ENCODE measurements at places on chromosomes 4 and X.

GRCh38 chr4:174318829-174319764 is 35.4 kb downstream of the CEP44 start:
- DNase-seq, result no peak

DNA sequence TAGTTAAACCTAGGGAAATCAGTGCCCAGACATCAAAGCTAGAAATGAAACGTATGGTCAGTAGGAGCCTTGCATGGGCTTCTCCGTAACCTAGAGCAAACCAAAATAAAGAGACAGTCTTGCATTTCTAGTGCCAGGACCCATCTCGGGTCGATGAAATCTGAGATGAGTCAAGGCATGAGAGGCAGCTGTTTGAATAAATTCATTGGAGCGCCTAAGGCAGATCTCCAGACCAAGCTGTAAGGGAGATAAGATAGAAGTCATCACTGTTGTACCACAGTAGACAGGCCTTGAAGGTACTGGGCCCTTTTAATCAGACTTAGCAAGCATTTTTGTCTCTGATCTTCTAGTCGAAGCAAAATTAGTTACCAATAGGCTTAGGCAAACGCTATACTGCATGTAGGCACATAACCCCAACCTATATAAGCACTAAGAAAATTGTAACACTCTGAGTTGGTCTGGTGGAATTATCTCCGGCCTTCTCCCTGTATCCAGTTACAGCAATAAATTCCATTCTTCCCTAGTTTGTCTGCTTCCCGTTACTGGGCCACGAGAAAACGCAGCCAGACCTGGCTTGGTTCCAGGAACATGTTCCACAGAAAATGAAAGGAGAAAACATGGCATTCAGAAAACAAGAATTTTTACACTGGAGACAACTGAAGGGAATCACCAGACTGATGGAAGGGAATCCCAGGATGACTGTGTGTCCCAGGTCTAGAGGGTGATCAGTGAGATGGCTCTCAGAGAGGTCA is 21.1 kb upstream of the PAPSS1 start:
- DNase-seq, result no peak

- DNase-seq, result no peak
Observed at GRCh38 chr4:40216622-40217366, 20.0 kb downstream of the RHOH start.

DNA sequence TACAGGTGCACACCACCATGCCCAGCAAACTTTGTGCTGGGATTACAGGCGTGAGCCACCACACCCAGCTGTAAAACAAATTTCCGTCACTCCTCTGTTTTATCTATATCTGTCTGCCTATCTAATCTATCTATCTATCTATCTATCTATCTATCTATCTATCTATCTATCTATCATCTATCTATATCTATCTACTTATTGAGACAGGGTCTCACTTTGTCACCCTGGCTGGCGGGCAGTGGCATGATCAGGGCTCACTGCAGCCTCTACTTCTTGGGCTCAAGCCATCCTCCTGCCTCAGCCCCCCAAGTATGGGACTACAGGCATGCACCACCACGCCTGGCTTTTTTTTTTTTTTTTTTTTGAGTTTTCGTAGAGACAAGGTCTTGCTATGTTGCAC is 20.6 kb downstream of the AKAP14 start:
- no peak for DNase-seq

DNA sequence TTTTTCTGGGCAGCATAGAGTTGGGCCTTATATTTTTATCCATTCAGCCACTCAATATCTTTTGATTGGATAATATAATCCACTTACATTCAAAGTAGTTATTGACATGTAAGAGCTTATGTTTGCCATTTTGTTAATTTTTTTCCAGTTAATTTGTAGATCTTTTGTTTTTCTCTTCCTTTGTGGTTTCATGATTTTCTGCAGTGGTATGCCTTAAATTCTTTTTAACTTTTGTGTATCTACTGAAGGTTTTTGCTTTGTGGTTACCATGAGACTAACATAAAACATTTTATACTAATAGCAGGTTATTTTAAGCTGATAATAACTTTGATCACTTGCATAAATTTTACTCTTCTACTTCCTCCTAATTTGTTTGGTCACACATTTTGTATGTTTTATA is 140.8 kb upstream of the GATB start:
- no peak for DNase-seq

- no peak for DNase-seq
Observed at GRCh38 chr4:183989461-183989860, 84.4 kb downstream of the STOX2 start.

- no peak for DNase-seq
Observed at GRCh38 chr4:81503586-81503985, 31.9 kb upstream of the RASGEF1B start.

- DNase-seq, result no peak
Observed at GRCh38 chrX:48794911-48795515, 6.9 kb upstream of the HDAC6 start.

DNA sequence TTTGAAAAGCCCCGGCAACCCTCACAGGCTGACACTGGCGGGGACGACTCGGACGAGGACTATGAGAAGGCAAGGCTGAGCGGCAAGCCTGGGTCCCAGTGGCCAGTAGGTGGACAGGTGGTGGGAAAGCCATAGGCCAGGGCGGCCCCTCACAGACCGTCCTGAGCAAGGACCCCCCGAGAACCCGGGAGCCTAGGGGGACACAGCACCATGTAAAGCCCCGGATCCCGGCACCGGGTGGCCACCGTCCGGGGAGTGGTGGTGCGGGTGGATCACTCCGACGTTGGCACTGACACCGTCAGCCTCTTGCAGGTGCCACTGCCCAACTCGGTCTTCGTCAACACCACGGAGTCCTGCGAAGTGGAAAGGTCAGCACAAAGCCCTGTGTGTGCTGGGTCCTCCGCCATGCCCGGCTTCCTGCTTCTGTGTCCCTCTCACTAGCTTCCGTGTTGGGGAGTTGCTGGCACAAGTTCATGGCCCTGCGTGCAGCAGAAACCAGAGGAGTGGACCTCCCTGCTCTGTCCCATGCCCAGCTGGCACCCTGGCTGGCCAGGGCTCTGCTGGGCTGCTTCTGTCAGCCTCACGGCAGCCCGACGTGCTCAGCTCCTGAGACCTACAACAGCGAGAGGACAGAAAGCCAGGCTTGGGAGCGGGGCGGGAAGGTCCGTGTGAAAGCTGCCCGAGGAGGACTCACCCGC is 11.9 kb upstream of the ADD1 start:
- no peak for DNase-seq

DNA sequence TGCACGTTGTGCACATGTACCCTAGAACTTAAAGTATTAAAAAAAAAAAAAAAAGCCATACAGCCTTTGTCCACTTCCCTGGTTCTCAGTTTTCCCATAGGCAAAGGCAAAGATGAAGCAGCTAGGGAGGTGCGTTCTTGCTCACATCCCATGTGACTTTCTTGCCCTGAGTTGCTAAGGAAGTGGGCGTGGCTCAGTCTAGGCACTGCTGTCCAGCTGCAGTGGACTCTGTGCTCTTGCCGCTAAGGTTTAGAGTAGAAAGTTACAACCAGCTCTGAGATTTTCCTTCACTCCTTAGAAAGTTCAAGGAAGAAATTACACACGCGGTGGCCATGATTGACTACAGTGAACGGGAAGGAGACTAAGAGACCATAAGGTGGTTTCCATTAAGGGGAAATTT is 144.7 kb downstream of the NAA11 start:
- DNase-seq, result no peak

DNA sequence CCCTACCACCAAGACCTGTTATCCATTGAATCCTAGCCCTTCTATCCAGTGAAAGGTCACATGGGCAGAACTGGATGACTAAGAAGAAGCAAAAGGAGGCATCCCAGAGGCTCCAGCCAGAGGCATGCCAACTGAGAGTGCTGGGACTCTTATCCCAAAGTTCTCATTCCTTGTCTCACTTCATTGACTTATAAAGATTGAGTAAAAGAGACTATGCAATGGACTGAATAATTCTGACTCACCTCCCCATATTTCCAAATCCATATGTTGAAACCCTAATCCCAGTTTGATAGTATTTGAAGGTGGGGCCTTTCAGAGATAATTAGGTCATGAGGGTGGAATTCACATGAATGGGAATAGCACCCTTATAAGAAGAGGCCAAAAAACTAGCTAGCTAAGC is 131.4 kb downstream of the COL25A1 start:
- no peak for DNase-seq

DNA sequence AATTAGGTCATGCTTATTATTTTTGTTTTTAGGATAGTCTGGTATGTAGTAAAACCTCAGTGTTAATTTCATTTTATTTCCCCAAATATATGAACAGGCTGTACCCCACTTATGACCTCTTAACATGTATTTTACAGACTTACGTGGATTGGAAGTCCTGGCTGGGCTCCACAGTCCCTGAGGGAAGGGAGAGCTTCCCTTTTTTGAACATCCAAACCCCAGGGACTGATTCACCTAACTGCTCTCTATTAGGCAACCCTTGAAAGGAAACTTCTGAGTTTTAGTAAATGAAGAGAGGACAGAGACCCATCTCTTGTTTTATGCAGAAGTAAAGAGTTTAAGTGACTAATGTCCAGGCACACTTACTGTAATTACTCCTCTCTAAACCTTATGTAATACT is 233.1 kb upstream of the SPRY1 start:
- no peak for DNase-seq

DNA sequence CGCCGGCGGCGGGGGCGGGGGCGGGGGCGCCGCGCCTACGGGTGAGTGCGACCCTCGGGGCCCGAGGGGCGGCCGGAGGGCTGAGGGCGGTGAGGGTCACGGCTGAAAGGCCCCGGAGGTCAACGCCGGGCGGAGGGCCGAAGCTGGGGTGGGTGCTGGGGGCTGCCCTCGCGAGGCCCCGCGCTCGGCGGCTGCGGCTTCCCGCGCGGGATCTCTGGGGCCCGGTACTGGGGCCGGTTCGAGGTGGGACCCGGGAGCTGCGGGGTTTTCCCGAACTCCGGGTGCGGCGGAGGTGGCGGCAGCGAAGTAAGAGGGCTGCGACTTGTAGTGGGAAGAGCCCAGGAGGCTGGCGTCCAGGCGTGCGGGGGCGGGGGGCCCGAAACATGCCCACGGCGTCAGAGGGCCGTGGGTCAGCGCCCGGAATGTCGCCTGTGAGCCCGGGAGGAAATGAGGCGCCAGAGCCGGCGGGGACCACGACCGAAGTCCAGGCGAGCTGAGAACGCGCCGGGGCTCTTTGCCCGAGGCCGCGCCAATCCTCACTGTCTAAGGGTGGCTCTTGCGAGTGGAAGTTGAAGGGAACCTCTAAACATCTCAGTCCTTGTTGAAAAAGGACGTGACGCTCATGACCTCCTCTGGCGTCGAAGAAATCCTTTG is 407 bp downstream of the IL13RA1 start:
- DNase-seq, result no peak

GRCh38 chr4:88919056-88919455 is 137.9 kb downstream of the FAM13A start:
- DNase-seq, result no peak

DNA sequence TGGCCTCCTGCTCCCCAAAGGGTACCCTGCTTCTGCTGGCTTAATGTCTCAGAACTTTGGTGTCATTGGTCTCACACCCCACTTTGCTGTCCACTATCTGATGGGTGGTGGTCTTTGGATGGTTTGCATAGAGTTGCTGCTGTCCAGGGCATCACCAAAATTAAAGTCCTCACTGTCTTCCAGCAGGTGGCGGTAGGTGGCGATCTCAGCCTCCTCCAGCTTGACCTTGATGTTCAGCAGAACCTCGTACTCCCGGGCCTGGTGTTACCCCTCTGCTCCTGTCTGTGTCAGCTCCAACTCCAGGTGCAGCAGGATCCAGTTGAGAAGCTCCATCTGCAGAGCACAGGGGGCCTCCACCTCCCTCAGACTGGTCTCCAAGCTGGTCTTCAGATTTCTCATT is 1169.5 kb upstream of the PABPC4L start:
- DNase-seq, result no peak

- no peak for DNase-seq
Observed at GRCh38 chrX:11100281-11101035, 10.7 kb upstream of the HCCS start.

DNA sequence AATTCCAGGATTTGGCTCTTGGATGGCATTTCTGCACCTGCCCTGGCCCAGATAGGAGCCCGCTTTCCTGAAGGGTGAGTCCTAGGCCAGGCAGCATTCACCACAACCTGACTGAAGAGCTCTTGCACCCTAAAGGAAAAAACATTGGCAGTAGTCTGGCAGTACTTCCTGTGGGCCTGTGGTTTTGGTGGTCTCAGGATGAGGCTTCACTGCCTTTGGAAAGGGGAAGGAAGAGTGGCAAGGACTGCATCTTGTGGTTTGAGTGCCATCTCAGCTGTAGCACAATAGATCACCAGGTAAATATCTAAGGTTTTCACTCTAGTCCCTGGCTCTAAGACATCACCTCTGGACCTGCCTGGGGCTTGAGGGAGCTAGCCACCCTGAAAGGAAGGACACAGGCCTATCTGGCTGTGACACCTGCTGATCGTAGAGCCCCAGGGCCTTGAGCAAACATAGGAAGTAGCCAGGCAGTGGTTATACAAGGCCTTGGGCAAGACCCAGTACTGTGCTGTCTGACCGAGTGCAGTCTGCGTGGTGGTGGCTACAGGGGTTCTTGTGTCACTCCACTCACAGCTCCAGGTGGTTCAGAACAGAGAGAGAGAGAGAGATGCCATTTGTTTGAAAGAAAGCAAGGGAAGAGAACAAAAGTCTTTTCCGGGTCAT is 28.5 kb upstream of the PRRG1 start:
- peak; percentile 25 for DNase-seq

DNA sequence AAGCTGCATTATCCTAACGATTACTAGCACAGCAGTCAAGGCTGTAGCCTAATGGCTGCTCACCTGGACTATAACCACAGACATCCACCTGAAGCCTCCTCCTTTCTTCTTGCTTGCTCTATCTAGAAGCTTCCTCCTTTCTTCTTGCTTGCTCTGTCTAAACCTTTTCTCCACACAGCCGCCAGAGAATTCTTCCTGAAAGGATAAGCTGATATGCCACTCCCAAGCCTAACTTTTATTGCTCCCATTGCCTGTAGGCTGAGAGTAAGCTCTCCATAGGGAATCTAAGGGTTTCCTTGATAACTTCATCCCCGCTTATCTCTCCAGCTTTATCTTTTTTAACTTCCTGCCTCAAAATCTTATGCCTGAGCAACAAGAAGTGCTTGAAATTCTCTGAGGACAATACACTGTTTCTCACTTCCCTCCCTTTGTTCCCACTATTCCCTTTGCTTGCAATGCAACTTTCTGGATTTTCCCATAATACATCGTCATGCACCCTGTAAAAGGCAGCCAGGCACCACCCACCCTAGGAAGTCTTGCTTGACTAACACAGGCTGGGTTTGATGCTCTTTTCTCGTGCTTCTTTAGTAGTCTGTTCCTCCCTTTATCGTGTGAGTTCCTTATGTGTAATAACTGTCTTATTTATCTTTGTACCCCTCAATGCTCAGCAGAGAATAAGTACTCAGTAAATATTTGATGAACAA is 1.4 kb upstream of the LRIT3 start:
- DNase-seq, result no peak

- DNase-seq, result no peak
Observed at GRCh38 chr4:56806666-56807065, 14.8 kb downstream of the SPINK2 start.

DNA sequence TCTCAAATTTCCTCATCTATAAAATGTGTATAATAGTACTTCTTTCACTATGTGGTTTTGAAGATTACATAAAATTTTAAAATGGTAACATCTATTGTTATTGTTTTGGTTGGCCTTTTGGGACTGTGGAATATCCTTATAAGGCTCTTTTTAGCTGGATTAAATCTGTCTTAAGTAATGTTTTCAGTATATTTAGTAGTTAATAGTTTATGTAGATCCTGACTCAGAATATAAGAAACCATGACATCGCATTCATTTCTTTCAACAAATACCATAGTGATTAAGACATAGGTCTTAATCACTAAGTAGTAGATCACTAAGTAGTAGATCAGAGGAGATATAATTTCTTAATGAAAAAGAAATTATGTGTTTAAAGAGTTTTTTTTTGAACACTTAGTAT is 48.5 kb downstream of the MRPL1 start:
- DNase-seq, result no peak

Measured in CMK (cell line).